Small intestine (tissue), 16 donors: ENCODE measurements at places on chromosomes 1 and 21. TPM values are rescaled to one million over a fixed set of nuclear protein-coding genes. Genes with fewer than 3 reads are reported as not detected.

DNA sequence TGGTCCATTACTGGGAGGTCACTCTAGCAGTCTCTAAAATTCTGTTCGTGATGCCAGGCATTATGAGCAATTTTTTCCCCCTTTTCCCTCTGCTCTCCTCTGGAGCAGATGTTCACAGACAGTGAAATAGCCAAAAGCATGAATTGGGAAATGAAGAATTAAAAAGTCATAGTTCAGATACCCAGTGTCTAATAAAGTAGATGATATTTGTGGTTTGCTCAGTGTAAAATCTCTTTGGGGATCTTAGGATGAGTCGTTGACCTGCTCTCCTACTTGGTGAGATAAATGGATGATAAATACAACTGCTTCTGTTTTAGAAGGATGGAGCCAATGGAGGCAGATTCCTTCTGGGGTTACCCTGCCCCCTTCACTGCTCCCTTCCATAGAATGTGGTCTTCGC is 56.3 kb downstream of the KIAA0040 start:
- no peaks in the 10 kb centered on the region for H3K36me3 ChIP-seq
- H3K4me1 ChIP-seq, result no peaks in the 10 kb centered on the region
- H3K4me3 ChIP-seq, result no peak overlapping the region
- no peak overlapping the region for H3K27ac ChIP-seq
- no peak for DNase-seq

DNA sequence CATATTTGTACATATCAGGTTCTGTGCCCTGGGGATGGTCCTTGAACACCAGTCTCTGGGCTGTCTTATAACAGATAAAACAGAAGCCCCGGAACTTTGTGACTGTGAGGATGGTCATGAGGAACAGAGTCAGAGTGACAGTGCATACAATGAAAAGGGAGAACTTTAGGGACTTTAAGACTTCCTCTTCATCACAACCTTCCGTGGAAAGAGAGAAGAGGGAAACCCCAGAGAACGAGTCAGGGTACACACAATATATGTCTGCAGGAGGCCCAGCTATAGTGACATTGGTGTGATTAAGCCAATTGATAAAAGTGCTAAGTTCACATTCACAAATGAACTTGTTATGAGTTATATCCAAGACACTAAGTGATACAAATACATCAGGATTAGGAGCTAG is 32.1 kb downstream of the TLR5 start:
- no peaks in the 10 kb centered on the region for H3K36me3 ChIP-seq
- H3K4me1 ChIP-seq, result peaks cover 3% of the 10 kb centered on the region
- DNase-seq, result peak; percentile 38

DNA sequence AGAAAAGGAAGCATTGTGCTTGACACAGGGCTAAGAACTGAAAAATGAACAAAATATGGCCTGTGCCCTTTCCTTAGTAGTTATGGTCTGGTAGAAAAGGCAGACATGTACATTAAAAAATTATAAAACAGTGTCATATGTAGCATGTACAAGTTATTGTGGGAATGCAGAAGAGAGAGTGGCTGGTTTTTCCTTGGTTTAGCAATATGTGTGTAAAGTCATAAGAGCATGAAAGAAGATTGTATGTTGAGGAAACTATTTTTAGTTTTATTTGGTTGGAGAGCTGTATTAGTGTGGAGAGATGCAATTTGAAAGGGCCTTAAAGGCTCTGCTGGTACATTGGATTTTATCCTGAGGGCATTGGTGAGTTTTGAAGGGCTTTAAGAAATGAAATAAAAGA is 145.8 kb downstream of the PDE4B start:
- no peak overlapping the region for H3K4me3 ChIP-seq
- H3K36me3 ChIP-seq, result no peaks in the 10 kb centered on the region

DNA sequence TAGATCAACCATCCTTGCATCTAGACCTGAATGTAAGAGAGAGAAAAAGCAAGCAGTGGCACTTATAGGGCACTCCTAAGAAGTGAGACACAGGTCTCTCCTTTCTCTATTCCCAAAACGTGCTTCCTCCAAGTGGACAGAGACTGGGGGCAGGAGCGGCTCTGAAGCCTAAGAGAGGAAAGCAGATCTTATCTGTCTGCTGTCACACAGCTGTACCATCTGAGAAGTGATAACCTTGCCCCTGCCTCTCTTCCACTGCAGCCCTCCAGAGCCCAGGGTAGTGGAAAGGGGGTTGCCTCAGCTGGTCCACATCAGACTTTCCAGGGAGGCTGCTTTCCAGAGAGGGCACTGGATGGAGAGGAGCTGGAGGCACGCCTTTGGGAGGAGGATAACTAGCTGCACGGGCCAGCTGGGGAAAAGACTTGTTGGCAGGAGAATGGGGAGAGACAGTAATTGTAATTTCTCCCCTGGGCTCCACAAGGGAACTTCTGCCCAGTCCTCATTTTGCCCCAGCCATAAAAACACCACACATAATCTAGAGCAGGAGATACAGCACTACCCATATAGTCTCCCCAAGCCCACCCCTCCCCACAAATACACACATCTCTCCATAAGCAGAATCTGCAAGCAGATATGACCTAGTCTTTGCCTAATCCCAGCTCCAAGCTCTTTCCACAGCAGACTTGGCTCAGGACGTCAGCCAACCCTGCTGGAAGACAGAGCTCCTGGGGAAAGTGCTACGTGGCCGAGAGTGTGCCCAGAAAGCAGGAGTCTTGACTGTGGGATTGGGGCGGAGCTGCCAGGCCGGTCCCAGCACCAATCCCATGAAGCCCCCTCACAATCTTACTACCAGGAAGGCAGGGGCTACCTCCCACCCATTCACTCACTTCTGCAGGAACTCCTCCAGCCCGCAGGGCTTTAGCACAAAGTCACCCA is 31.2 kb downstream of the PIK3C2B start:
- no peak overlapping the region for H3K4me3 ChIP-seq
- no peak for DNase-seq
- H3K27ac ChIP-seq, result no peak overlapping the region
- no peaks in the 10 kb centered on the region for H3K4me1 ChIP-seq
- no peaks in the 10 kb centered on the region for H3K27me3 ChIP-seq

DNA sequence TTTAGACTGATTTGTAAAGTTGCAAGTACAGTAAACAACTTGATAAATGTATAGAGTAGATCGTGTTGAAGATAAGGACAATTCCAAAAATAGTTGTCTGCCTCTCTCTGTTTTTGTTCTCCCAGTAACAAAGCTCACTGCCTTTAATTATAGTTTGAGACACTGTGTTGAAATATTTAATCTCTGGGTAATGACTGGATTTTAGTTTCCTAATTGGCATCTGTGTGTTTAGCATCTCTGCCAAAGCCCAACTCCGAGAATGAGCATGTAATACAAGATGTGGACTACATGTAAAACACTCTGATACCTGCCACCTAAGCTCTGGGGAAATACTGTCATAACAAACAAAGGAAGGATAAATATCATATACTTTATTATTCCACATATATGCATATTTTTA is 27.7 kb upstream of the SDE2 start:
- H3K27ac ChIP-seq, result no peak overlapping the region
- H3K27me3 ChIP-seq, result no peaks in the 10 kb centered on the region
- H3K4me3 ChIP-seq, result no peak overlapping the region
- DNase-seq, result no peak
- peaks cover 2% of the 10 kb centered on the region for H3K36me3 ChIP-seq

- peaks cover 2% of the 10 kb centered on the region for H3K36me3 ChIP-seq
- H3K4me1 ChIP-seq, result no peaks in the 10 kb centered on the region
- no peak overlapping the region for H3K4me3 ChIP-seq
- no peak for DNase-seq
These were observed 3.5 kb upstream of the TSPAN1 start for GRCh38 chr1:46171351-46171750.

DNA sequence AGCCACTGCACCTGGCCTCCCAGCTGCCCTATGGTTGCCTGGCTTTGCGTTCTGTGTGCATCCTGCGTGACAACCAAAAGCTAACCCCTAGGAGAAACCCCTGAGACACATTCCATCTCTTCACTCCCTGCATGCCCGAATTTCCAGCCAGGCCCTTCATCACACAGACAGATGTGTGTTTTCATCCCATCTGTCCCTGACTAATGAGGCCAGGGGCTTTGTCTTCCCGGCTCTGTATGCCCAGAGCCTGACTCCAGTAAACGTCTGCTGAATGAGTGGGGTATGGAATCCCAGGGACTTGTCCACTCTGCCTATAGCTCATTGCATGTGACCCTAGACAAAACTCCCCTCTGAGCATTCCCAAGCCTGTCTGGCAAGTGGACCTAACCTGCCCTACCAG is 9.6 kb downstream of the ESPN start:
- H3K4me1 ChIP-seq, result no peaks in the 10 kb centered on the region
- H3K27me3 ChIP-seq, result no peaks in the 10 kb centered on the region
- H3K27ac ChIP-seq, result no peak overlapping the region
- no peaks in the 10 kb centered on the region for H3K36me3 ChIP-seq
- H3K4me3 ChIP-seq, result no peak overlapping the region

GRCh38 chr1:26469558-26469957 is 2.7 kb upstream of the HMGN2 start:
- no peak overlapping the region for H3K27ac ChIP-seq
- no peak for DNase-seq
- H3K27me3 ChIP-seq, result no peaks in the 10 kb centered on the region
- H3K4me1 ChIP-seq, result peaks cover 7% of the 10 kb centered on the region
- H3K36me3 ChIP-seq, result peaks cover 45% of the 10 kb centered on the region
- H3K4me3 ChIP-seq, result no peak overlapping the region

- H3K36me3 ChIP-seq, result no peaks in the 10 kb centered on the region
- no peak overlapping the region for H3K4me3 ChIP-seq
These were observed 143.6 kb downstream of the SPATA46 start for GRCh38 chr1:162233066-162233465.

- peaks cover 11% of the 10 kb centered on the region for H3K36me3 ChIP-seq
- DNase-seq, result no peak
- no peak overlapping the region for H3K27ac ChIP-seq
- H3K4me3 ChIP-seq, result no peak overlapping the region
- H3K4me1 ChIP-seq, result no peaks in the 10 kb centered on the region
These were observed 10.4 kb downstream of the MUL1 start for GRCh38 chr1:20497506-20497905.

DNA sequence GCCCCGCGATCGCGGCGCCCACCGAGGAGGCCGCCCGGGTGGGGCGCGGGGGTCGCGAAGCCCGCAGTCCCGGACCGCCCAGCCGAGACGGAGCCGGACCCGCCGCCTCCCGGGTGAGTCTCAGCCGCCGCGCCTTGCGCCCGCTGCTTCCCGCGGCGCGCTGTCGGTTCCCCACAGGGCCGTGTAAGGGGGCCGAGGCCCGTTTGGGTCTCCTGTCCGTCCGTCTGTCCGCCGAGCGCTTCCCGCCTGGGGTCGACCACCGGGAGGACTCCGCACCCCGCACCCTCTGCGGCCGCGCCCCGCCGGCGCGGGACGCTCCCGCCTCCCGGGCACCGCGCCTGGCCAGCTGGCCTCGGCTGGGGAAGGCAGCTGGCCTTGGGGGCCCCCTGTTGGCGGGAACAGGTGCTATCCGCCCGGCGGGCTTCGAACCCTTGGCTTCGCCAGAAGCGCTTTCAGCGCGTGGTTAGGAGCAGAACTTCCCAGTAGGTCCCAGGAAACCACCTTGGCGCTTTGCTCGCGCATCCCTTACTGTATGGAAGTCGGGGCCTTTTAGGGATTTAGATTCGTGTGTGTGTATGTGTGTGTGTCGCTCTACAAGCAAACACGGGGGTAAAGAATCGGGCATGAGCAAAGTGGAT is 414 bp downstream of the TMEM51 start:
- H3K36me3 ChIP-seq, result no peaks in the 10 kb centered on the region
- no peaks in the 10 kb centered on the region for H3K27me3 ChIP-seq
- peaks cover 59% of the 10 kb centered on the region for H3K4me1 ChIP-seq
- DNase-seq, result peak; percentile 85
- peak overlapping the region; percentile 89 for H3K27ac ChIP-seq
- peak overlapping the region; percentile 79 for H3K4me3 ChIP-seq

DNA sequence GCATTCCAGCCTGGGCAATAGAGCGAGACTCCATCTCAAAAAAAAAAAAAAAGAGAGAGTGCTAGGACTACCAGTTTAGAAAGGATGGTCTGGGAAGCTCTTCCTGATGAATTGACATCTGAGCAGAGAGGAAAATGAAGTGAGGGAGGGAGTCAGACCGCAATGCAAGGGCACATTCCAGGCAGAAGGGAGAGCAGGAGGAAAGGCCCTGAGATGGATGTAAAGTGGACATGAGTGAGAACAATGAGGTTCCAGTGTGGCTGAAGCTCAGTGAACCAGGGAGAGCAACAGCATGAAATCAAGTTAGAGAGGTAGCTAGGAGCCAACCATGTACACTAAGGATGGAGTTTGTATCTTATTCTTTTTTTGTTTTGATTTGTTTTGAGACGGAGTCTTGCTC is 55.9 kb upstream of the SPOCD1 start:
- H3K36me3 ChIP-seq, result no peaks in the 10 kb centered on the region
- no peak overlapping the region for H3K27ac ChIP-seq
- H3K27me3 ChIP-seq, result no peaks in the 10 kb centered on the region
- DNase-seq, result no peak
- H3K4me3 ChIP-seq, result no peak overlapping the region
- H3K4me1 ChIP-seq, result peaks cover 5% of the 10 kb centered on the region

GRCh38 chr21:43355266-43355924 is 71.5 kb downstream of the SIK1 start:
- H3K4me1 ChIP-seq, result no peaks in the 10 kb centered on the region
- H3K27me3 ChIP-seq, result no peaks in the 10 kb centered on the region
- no peak overlapping the region for H3K27ac ChIP-seq
- no peak overlapping the region for H3K4me3 ChIP-seq

GRCh38 chr1:225602590-225603206 is 50.2 kb downstream of the ENAH start:
- H3K4me3 ChIP-seq, result no peak overlapping the region
- no peaks in the 10 kb centered on the region for H3K27me3 ChIP-seq
- no peak overlapping the region for H3K27ac ChIP-seq
- H3K36me3 ChIP-seq, result no peaks in the 10 kb centered on the region

- DNase-seq, result no peak
- H3K4me3 ChIP-seq, result no peak overlapping the region
- no peaks in the 10 kb centered on the region for H3K4me1 ChIP-seq
These were observed 25.3 kb upstream of the TTC34 start for GRCh38 chr1:2826736-2827292.

DNA sequence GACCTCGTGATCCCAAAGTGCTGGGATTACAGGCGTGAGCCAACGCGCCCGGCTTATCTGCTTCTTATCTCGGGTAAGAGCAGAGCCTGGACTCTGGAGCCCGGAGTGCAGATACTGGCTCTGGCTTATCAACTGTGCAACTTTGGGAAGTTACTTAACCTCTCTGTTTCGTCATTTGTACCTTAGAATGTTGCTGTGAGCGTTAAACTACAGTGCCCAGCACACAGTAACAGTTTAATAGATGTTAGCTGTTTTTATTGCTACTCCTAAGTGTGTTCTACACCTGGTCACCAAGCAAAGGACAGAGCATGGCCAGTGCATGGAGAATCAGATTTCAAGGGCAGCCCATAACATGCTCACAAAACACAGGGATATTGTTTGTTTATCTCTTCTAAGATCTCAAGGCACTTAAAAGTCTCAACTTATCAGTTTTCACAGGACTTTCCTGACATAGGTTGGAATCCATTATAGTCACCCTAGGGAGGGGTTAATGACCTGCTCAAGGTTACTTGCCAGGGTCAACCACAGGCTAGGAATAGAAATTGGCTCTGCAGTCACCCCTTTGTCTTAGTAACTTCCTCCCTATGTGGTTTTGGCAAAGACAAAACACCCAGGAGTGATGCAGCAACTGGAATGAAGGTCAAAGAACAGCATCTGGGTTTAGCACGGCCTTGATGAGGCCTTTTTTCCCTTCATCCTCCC is 22.5 kb upstream of the SRP9 start:
- H3K4me3 ChIP-seq, result no peak overlapping the region
- H3K4me1 ChIP-seq, result peaks cover 2% of the 10 kb centered on the region
- no peaks in the 10 kb centered on the region for H3K27me3 ChIP-seq
- peak; percentile 69 for DNase-seq
- no peaks in the 10 kb centered on the region for H3K36me3 ChIP-seq

NPPA gene
- 0.68 TPM for polyA plus RNA-seq

YRDC gene
- 14.3 TPM for polyA plus RNA-seq

CDC73 gene
- polyA plus RNA-seq, result 14.7 TPM

S100A8 gene
- 51.4 TPM for polyA plus RNA-seq

TNFRSF4 gene
- polyA plus RNA-seq, result not detected

WNT4 gene
- polyA plus RNA-seq, result 1.3 TPM

CELA2A gene
- polyA plus RNA-seq, result not detected
